ENCODE measurements at places on chromosomes 13 and 19.

DNA sequence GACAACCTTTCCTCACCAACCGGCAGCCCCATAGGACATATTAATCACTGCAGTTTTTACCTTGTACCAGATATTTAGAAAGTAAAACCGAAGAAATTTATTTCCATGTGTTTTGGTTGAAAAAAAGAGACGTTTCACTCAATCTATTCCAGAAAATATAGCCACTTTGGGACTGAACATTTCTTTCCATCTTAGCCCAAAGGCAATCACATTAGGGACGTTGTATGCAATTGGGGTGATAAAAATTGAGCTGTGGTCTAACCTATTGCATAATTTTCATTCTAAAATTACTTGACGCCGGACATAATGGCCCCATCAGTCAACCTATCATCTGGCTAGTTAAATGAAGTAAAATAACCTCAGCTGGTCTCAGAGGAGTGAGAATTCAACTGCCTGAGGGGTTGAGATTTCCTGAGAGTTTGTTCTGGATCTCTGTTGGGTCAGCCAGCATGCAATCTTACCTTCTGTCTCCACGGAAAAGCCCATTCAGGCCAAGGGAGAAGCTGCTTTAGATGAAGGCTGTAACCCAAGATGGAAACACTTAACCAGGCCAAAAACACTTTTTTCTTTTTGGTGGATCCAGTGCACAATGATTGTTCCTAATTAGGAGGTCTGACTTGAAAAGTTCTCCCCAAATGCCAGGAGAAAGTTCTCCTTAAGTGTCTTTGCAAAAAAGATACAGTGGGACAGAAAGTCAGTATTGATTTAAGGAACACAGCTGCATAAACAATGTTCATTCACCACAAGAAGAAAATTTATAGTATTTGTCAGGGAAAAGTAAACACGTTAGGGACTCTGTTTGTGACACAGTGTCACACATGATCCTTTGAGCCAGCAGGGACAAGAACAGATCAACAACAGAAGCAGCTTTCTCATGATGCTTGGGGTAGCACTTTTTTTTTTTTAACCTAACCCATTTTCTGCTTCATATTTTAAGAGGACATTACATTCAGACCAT lies 34.1 kb downstream of the DLEU7 start:
- no peak for DNase-seq

- DNase-seq = no peak
Observed at GRCh38 chr13:75959861-75960481, 323.8 kb downstream of the LMO7 start.

DNA sequence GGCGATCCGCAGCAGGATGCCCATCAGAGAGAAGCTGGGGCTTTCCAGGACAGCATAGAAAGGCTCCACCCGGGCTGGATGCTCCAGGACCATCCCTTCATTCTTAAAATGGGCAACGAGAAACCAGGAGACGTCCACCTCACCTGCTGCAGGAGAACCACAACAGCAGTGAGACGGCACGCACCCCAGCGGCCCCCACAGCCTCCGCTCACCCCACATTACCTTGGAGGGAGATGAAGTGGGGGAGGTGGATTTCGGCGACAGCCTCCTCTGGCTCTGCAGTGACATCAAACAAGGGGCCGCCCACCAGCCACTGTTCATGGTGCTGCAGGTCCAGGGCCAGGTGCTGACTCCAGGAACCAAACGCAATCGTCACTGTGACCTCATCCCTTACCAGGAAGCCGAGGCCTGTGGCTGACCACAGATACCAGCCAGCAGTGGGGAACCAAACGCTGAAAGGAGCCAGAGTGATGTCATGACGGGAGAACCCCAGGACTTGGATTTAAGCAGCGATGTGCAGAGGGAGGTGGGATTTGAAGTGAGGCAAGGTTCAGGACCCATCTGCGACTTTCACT lies 25.1 kb downstream of the CARD8 start:
- no peak for DNase-seq

DNA sequence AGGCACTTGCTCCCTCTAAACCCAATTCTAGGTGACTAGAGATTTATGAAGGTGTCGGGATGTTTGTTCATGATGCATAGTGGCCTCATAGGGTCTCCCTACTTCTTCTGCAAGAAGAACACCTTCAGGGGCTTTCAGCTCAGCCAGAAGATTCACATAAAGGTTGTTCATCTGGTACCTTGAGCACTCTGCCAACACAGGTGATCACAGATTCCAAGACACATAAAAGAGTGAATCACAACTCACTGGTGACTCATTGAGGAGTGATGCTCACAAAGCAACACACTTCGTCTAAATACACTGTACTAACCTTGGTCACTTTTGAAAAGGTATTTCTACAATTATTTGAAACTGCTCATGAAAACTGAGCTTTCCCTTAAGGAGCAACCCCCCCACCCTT lies 6.8 kb upstream of the ZNF324 start:
- DNase-seq = no peak

GRCh38 chr19:30167206-30167868 lies 204.8 kb upstream of the ZNF536 start:
- DNase-seq = no peak

DNA sequence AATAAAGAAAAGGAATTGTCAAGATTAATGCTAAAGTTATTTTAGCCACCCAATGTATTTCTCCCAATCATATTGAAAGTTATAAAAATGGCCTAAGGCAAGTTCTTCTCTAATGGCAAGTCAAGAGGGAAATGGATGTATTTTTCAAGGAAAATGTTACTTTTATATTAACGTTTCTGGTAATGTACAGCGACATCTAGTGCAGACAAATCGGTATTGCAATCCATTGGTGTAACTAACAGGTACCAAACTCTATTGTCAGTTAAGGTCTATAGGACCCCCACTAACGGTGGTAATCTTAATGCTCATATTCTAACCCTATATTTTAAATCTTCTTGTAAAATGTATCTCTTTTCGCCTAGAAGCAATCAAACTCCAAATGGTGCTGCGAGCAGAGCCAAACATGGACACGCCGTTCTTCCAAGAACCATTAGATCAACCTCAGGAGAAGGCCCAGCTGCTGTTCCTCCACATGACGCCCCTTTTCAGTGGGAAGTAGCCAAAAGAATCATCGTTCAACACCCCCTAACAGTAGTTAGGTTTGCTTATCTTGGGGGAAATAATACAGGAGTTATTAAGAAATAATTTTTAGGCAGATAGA lies 98.5 kb upstream of the PABPC3 start:
- DNase-seq = peak; percentile 46

GRCh38 chr19:46990991-46991676 lies 28.5 kb upstream of the NPAS1 start:
- DNase-seq = peak; percentile 45

- no peak for DNase-seq
Observed at GRCh38 chr13:46109451-46109850, 4.6 kb upstream of the CPB2 start.

- no peak for DNase-seq
Observed at GRCh38 chr19:1580382-1580781, 12.3 kb upstream of the MEX3D start.

- DNase-seq = no peak
Observed at GRCh38 chr13:77460195-77460594, 75.3 kb upstream of the SCEL start.

GRCh38 chr13:113965968-113966884 lies 7.7 kb downstream of the C13orf46 start:
- DNase-seq = no peak

GRCh38 chr19:7153022-7153421 lies 83.5 kb downstream of the ZNF557 start:
- no peak for DNase-seq

DNA sequence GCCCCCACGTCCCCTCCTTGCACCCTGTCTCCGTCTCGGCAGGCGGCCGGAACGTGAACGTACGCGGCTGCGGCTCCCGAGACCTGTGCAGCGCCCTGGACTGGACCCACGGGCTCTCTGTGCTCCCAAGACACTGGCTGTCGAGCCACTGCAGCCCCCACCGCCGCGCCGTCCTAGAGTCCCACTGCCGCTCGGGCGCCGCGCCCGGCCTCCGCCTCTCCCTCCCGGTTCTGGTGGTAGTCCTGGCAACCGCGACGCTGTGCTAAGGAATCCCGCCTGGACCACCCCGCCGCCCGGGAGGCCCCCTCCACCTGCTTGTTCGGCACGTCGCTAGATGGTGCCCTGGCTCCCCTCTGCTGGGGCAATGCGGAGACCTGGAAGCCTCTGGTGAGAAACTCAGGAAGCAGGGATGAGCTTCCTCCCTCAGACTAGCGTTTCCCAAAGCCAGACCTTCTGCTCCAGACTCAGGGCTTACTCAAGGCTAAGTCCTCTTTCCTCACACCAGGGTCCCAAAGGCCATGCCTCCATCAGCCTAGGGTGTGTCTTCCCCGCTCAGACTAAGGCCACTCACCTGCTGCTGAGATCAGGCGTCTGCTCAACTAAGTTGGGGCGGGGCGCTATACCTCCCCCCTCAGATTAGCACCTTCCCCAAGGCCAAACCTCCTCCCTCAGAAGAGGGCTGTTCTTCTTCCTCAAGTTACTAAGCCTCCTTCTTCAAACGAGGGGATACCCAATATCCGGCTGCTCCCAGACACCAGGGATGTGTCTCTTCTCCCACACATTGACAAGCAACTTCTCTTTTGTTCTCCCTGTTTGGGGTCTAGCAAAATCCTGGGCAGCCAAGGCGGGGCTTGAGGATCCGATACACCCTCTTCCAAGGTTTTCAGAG lies 16.1 kb upstream of the IRGC start:
- DNase-seq = no peak

- DNase-seq = no peak
Observed at GRCh38 chr13:101978552-101979315, 423.1 kb downstream of the FGF14 start.

DNA sequence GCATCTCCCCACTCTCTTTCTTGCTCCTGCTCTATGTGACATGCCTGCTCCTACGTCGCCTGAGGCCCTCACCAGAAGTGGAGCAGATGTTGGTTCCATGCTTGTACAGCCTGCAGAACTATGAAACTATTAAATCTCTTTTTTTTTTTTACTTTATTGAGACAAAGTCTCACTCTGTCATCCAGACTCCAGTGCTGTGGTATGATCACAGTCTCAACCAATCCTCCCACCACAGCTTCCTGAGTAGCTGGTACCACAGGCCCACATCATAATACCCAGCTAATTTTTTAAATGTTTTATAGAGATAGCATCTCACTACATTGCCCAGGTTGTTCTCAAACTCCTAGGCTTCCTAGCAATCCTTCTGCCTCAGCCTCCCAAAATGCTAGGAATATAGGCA lies 1067.7 kb downstream of the PCDH9 start:
- no peak for DNase-seq

DNA sequence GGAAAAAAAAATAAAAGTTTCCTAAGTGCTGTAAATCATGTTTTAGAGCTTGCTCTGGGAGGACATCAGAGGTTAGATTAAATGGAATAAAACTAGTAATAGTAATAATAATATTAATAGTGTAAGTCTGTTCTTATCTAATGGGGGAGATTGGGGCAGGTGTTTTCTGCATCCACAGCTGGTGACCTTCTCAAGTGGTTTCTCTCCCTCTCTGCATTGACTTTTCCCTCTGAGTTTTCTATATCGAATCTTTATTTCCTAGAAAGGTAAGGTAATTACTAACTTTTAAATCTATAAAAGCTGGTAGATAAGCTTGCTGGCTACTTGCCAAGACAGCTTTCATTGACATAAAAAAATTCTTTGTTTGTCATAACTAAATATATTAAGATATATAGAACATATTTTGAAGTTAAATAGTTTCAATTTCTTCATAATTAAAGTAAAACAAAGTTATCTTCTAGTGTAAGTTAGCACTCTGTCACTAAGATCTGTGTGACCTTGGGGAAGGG lies 49.6 kb upstream of the DIAPH3 start:
- DNase-seq = no peak

- no peak for DNase-seq
Observed at GRCh38 chr13:70324519-70324918, 216.3 kb upstream of the KLHL1 start.

DNA sequence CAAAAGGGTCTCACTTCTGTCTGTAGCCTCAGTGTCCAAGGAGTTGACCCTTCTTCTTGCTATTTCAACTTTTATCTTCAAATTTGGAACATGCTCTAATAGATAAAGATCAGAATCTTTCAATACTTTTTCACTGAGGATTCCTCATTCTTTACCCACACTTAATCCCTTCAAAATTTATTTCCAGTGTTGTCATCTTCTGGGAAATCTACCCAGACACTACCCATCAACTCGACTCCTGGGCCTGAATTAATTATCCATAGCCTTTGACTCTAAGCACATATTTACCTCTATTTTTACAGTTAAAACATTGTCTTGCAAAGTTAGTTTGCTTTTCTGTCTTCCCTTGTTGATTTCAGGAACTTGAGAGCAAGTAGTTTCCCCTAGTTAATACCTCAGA lies 1022.5 kb downstream of the PCDH9 start:
- no peak for DNase-seq

DNA sequence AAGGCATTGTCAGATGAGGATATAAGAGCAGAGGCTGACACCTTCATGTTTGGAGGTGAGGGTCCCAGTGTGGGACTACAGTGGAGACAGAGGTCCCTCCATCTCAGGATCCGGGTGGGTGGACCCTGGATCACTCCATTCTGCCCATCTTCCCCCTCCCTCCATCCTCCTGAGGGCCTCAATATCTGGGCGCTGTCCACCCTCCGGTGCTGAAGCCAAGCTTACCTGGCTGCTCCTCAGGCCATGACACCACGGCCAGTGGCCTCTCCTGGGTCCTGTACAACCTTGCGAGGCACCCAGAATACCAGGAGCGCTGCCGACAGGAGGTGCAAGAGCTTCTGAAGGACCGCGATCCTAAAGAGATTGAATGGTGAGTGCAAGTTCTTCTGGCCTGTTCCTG lies 11.9 kb downstream of the CYP4F12 start:
- DNase-seq = no peak

GRCh38 chr19:41339936-41340335 lies 13.8 kb downstream of the TGFB1 start:
- peak; percentile 43 for DNase-seq

DNA sequence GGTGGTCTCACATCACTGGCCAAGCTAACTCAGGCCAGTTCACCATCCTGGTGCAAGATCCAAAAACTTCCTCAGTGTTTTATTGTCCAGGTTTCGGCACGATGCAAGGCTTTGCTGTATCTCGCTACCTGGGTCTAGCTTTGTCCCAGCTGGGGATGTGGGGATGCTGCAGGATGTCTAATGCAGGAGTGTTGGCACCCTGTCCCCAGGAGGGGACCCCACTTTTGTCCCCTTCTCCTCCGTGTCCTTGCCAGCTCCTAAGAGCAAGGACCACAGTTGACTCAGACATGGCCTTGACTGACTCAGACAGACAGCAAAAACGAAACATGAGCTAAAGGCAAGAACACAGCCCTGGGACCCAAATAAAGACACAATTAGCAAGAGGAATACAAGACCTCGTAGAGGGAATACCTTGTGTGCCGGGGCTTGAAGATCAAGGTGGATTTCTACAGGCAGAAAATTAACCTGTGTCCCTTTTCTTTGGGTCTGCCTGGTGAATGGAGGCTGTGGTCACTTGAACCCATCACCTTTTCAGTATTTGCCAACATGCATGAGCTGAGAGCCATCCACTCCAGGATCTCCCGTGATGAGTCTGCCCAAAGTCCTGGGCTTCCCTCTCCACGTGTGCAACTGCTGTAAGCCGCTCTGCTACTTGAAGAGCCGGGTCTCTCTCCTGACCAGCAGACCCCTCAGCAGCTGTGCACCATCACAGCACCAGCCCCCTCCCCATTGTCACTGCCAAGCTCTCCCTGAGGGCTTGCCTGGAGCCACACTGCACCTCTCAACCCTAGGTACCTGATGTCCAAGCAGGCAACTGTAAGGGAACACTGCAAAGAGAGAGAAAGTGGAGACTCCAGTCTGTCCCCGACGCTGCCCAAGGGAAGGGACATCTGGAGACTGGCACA lies 149.5 kb upstream of the ZNF507 start:
- DNase-seq = no peak

GRCh38 chr13:99361197-99361596 lies 54.0 kb upstream of the GPR183 start:
- no peak for DNase-seq

- DNase-seq = no peak
Observed at GRCh38 chr19:13899393-13899792, 6.5 kb downstream of the BRME1 start.

Data from SW 1271 (cell line).